Stimulated activated CD8-positive, alpha-beta memory T cell treated with anti-CD3 and anti-CD28 coated beads, Interleukin-12 subunit alpha, Interleukin-12 subunit beta, amount 100 ng/mL, for 4 hours (primary cell): ENCODE measurements at places on chromosomes 1 and 21.

- no peak for DNase-seq
Measured at GRCh38 chr1:151157067-151157531, 650 bp downstream of the TNFAIP8L2 start.

GRCh38 chr1:189821833-189822232 lies 655.8 kb downstream of the BRINP3 start:
- DNase-seq, result no peak

- DNase-seq, result no peak
Measured at GRCh38 chr1:61268546-61269240, 186.3 kb downstream of the NFIA start.

DNA sequence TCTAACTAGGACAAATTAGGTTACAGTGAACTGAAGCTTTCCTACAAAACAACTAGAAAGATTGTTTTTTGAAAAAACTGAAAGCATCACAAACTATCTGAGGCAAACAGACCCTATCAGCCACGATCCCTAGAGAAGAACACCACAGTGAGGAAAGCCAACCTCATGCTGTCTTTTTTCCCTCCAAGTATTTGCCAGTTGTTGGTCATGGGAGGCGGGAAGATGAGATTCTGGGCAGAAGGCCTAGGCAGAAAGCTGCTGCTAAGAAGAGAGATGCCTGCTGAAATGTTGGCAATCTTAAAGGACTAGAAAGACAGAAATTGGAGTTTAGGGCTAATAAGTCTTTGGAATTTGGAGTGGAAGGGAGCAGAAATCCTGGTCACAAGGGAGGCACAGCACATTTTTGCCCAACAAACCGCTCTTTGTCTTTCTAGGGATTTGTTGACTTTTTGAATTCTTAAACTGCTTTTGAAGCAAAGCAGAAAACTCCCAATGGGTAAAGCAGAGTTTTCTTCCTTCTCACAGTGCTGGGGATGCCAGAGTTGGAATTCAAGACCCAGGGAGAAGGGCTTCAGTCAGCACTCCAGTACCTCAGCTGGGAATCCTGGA lies 83.9 kb downstream of the MT1HL1 start:
- no peak for DNase-seq

GRCh38 chr1:53557830-53558738 lies 98.9 kb downstream of the DMRTB1 start:
- no peak for DNase-seq

GRCh38 chr21:43702785-43703034 lies 16.2 kb upstream of the PDXK start:
- DNase-seq, result no peak

DNA sequence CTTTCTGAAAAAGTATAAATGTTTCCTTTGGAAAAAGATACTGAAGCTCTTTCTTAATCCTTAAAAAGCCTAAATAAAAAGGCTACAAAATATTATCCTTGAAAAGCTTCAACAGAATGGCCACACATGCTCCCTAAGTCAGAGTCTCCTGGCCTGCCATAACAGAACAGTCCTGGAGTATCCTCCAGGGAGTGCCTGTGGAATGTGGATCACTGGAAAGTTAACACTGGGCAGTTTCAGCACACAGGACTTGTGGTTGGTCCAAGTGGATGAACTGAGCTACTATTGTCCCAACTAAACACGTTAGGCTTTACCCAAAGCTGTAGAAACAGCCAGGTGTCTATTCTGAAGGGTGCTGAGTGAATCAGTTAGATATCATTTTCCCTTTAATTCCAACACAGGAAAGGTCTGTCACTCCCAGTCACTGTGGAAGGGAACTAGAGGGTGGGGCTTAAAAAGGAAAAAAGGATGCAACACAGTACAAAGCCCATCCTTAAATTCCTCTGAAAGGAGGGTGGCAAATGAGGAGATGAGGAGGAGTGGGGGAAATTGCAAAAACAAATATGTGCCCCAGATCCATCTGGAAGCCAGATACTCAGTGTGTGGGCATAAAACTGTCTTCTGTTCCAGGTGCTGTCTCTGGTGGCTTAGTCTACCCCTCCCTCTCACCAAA lies 196.3 kb upstream of the SPAG17 start:
- no peak for DNase-seq

GRCh38 chr1:84632673-84633434 lies 57.4 kb downstream of the SSX2IP start:
- DNase-seq, result no peak

GRCh38 chr1:184078564-184079249 lies 27.2 kb downstream of the TSEN15 start:
- DNase-seq, result no peak

DNA sequence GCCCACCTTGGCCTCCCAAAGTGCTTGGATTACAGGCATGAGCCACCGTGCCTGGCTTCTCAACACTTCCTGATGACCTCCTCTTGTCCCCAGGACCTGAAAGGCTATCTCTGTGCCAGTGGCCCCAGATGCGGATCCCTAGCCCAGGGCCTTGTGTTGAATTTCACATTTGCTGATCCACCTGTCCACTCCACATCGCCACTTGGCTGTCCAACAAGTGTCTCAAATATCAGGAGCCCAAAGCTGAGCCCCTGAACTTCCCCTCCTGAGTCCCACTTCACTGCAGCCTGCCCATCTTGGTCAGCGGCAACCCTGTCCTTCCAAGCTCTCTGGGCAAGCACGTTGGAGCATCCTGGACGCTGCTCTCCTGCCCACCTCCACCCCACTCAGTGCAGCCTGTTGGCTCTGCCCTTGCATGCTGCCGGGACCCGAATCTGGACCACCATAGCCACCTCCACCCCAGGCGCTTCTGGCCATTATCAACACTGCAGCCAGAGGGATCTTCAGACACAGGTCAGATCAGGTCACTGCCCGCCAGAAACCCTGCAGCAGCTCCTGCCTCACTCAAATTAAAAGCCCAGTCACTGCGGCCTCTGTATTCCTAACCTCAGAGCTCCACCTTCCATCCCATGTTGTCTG lies 352.5 kb upstream of the VAMP3 start:
- DNase-seq, result no peak

GRCh38 chr1:156108664-156109241 lies 5.8 kb upstream of the LMNA start:
- no peak for DNase-seq

- DNase-seq, result no peak
Measured at GRCh38 chr1:117565745-117566455, 39.9 kb upstream of the TENT5C start.

DNA sequence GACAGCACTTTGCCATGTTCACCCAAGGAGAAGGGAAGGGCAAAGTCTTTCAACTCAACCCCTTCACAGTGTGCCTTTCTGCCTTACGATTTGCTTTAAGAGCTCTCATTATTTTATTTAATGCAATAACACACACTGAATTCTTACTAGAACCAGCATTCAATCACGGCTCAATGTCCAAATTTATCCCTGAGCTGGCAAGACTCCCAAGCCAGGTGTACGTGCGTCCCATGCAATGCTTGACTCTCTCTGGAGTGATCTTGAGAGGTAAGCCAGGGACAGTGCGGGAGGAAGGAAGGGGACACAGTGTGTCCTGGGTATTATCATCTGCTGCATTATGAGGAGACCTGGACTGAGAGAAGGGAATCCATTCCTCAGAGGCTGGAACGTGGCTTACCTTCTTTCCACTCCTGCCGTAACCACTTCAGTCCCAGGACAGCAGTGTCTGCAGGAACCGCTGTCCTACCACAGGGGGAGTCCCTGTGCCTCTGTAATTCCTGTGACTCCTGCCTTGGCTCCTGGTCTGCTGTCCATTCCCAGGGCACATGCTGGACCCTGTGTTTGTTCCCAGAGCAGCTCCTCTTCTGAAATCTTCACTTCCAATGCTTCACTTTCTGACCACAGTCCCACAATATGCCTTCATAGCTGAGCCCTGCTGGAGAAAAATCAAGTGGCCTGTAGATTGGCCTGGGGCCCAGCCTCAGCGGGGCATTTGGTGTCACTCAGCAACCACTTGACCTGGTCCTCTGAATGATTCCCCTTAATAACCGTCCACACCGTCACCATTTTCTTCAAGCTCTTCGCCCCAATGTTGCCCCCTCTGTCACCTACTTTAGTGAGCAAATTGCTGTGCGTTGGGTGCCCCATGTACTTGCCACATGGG lies 28.6 kb upstream of the STUM start:
- DNase-seq, result no peak

- DNase-seq, result no peak
Measured at GRCh38 chr1:48947761-48948537, 171.3 kb upstream of the BEND5 start.

DNA sequence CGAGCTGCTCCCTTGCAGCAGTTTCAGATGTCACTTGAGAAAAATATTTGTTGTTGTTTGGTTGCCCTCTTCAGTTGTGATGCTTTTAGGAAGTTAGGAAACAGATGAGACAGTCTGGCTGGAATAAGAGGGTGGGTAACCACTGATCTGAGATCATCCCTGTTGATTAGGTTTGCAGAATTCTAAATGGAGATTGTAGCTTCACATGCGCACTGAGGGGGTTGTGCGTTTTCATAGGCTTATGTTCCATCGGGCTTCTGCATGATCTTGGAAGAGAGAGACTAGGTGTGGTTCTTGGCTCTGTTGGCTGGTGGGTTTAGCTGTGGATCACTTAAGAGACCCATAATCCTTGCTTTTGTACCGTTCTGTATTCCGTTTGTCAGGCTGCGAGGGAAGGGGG lies 108.1 kb downstream of the CAMTA1 start:
- no peak for DNase-seq

DNA sequence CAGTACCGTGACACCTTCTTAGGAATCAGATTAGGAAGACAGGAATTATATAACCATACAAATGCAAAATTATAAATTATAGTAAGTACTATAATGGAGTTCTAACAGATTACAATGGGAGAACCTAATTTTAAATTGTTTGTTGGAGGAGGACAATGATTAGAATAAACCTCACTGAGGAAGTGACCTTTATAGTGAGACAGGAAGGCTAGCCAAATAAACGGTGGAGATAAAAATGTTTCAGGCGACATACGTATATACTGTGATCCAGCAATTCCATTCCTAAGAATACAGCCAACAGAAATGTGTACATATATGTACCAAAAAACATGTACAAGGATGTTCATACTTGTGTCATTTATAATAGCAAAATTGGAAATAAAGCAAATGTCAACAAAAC lies 15.2 kb downstream of the SYNJ1 start:
- DNase-seq, result no peak

- DNase-seq, result no peak
Measured at GRCh38 chr1:236638945-236639344, 34.6 kb upstream of the HEATR1 start.

DNA sequence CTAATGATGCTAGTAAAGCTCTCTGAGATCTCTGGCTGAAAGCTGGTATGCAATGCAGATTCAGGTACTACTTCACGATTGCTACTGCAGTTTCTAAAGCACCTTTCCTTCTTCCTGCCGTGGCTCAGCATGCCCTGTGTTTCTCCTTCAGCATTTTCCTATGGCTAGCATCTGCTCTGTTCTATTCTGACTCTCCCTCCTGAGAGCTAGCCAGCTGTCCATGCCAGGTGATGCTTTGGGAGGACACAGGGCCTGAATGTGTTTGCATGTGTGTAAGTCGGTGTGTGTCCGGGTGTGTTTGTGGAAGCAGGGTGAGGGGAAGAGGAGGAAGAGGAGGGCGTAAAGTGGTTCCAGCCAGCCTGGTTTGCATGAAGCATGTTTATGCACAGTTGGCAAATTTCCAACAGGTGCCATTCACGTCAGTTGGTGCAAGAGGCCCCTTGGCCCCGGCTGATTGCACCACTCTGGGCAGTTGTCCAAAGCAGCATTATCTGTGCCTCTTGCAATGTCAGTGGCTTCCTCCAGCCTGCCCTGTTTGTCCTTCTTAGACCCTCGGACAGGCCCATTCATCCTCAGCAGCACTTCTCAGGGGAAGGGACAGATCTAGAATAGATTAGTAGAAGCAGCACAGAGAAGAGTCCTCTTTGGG lies 433.3 kb downstream of the DISC1 start:
- DNase-seq, result no peak

GRCh38 chr1:108575375-108575774 lies 15.5 kb downstream of the EEIG2 start:
- no peak for DNase-seq

GRCh38 chr1:246067432-246068216 lies 439.5 kb downstream of the SMYD3 start:
- DNase-seq, result no peak

DNA sequence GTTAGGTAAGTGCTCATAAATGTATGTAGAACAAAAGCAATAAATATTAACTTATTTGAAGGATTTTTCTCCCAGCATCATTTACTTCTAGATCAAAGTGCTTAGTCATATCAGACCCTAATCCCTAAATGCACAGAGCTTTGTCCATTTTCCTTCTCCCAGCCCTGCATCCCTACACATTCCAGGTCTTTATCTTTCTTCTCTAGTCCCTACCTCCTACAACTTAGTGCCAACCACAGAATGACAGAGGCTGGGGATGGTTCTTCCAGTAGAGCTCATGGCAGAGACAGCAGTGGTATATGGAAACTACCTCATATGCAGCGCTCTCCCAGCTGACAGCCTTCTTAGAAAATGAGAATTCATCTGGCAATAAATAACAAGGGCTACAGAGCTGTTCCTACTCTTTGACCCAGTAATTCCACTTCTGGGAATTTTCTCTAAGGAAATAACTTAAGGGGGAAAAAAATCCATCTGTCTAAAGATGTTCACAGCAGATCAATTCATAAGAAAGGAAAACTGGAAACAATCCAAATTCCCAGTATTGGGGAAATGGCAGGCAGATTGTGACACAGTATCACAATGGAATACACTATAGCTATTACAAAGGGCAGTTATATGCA lies 62.9 kb upstream of the ROR1 start:
- no peak for DNase-seq

DNA sequence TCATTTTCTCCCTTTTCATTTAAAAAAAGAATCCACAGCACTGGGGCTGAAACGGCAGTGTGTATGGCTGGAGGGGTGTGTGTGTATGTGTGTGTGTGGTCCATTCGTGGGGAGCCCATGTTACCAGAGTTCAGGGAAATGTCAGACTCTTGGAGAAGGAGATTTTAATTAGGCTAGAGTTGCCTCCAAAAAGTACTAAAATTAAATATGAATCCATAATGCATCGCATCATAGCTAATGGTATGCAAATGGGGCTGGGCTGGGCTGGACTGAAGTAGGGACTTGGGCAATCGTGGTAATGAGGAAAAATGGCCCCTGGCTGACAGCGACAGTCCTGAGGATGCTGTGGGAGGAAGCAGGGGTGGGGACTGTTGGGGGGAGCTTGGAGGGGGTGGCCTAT lies 24.8 kb downstream of the GRIK3 start:
- no peak for DNase-seq

GRCh38 chr21:46078322-46078977 lies 19.5 kb upstream of the COL6A2 start:
- DNase-seq, result no peak

DNA sequence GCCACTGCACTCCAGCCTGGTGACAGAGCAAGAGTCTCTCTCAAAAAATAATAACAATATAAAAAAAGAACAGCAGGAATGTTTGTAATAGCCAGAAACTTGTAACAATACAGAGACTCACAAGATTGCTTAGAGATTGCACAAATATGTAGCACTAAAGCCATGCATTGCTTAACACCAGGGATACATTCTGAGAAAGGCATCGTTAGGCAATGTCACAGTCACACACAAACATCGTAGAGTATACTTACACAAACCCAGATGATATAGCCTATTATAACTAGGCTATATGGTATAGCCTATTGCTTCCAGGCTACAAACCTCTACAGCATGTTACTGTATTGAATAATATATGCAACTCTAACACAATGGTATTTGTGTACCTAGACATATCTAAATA lies 45.3 kb downstream of the GPATCH2 start:
- DNase-seq, result no peak

GRCh38 chr1:214551436-214552173 lies at the start of gene PTPN14:
Gene PTPN14 (minus strand): TSS chr1:214551602. CDS start chr1:214464803, 86,799 bp downstream.
- DNase-seq, result no peak
